ENCODE measurements at places on chromosomes 16 and 17.

DNA sequence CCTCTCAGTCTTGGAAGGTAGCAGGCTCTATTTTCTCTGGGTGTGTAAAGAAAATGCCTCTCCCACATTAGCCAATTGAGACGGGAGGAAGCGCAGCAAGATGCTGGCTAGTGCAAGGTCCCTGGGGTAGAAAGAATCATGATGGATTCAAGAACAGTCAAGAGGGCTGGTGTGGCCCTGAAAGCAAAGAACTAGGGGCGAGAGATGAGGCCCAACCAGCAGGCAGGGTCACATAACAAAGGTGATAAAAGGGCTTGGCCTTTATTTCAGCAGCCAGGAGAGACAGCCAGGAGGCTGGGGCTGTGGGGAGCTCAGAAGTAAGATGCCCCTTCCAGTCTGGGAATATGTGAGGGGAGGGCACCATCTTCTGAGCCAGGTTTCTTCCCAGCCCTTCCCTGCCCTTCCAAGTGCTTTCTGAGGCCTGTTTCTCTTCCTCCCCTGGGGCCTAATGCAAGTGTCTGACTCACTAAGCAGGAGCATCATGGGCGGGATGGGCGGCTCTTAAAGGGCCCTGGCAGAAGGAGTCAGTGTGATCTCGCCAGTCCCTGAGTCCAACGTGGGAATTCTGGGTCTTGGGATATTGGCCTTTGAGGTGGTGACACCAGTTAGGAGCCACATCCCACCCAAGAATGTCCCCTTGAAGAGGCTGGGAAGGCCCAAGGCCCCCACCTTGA is 3.9 kb upstream of the NLRC5 start:
- DNase-seq = peak; percentile 37

GRCh38 chr16:36336-36984 is 16.9 kb downstream of the POLR3K start:
- no peak for DNase-seq

- DNase-seq = no peak
Measured at GRCh38 chr17:56599088-56599487, 5.6 kb downstream of the NOG start.

- DNase-seq = peak; percentile 77
Measured at GRCh38 chr17:39628655-39629493, 2.1 kb downstream of the PPP1R1B start.

GRCh38 chr16:74936902-74937560 is 47.9 kb downstream of the WDR59 start:
- DNase-seq = no peak

GRCh38 chr17:48754500-48755261 is 26.1 kb upstream of the HOXB13 start:
- DNase-seq = no peak

- no peak for DNase-seq
Measured at GRCh38 chr17:19719355-19720209, 3.2 kb upstream of the SLC47A2 start.

DNA sequence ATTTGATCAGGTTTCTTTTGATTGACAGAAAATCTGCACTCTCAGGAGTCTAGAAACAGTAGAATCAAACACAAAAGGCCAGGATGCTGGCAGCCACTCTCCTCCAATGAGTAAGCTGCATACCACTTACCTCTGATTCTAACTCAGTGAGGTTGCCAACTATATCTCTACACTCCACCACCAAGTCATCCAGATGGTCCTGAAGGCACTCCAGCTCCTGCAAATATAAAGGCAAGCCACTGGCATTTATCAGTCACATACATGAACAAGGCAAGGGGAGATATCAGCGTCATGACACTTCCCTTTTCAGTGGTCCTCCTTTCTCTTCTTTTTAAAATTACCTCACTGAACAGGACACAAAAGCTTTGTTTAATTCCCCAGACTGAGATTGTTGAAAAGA is 53.1 kb upstream of the CLEC18B start:
- no peak for DNase-seq

DNA sequence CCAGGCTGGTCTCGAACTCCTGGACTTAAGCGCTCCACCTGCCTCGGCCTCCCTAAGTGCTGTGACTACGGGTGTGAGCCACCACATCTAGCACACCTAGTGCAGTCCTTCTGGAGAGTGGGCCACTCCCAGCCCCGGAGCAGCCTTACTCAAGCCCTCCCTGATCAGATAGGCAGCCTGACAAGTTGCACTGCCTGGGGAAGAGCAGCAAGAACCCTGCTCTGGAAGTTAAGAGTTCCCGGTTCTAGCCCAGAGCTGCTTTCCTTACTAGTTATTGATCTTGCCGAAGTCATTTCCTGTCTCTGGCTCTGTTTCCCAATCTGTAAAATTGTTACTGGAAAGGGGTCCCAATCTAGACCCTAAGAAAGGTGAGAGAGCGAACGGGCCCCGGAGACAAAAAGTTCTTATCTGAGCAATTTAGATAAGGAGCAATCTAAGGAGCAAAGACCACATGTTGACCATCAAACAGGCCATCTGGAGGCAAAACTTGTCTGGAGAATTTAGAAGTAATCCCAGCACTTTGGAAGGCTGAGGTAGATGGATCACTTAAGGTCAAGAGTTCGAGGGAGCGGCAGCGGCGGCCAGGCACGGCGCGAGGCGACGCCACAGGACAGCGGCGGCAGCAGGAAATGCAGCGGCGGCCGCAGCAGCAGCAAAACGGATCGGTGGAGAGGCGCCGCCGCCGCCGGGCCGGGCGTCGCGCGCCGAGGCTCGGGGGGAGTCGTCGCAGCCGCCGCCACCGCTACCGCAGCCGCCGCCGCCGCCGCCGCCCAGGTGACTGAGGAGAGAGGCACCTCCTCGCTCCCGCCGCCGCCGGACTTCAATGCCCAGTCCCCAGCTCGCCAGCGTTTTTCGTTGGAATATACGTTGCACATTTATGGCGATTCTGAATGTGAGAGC is 4.3 kb upstream of the NAGLU start:
- peak; percentile 40 for DNase-seq

- no peak for DNase-seq
Measured at GRCh38 chr17:39702901-39703893, 3.3 kb downstream of the ERBB2 start.

GRCh38 chr17:77444984-77445759 is 304.4 kb downstream of the SEC14L1 start:
- DNase-seq = no peak

DNA sequence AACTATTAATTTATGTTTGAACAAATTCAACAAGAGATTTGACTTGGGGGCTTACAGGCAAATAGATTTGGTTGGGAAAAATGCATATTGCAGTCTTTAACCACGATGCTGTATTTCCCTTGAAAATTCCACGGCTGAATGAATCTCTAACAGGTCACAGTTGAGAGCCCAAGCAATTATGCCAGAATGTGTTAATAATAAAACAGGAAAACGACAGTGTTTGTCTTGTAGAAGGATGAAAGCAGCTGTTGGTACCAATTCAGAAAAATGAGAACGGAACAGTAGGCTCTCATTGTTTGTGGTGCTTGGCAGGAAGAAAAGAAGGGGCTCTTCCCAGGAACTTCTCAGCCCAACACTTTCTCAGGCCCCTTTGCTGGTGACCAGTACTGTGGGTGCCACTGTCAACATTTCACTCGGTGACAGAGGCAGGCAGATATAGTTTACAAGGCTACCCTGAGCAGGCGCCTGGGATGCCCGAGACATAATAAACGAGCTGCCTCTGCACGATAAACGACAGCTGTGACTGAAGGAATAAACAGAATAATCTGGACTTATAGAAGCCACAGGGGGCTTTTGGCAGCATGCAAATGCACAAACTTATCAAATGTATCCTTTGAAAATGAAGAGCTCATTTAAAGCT is 387.1 kb downstream of the HS3ST4 start:
- peak; percentile 44 for DNase-seq

DNA sequence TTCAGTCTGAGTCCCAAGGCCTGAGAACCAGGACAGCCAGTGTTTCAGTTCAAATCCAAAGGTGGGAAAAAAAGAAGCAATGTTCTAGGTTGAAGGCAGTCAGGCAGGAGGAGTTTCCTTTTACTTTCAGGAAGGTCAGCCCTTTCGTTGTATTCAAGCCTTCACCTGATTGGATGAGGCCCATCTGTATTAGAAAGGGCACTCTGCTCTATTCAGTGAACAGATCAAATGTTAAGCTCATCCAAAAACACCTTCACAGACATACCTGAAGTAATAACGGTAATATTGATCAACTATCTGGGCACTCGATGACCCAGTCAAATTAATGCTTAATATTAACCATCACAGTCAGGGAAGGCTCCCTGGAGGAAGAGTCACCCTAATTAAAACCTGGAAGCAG is 60.9 kb downstream of the IRX5 start:
- no peak for DNase-seq

GRCh38 chr17:63519116-63519881 is 3.9 kb upstream of the KCNH6 start:
- DNase-seq = no peak

DNA sequence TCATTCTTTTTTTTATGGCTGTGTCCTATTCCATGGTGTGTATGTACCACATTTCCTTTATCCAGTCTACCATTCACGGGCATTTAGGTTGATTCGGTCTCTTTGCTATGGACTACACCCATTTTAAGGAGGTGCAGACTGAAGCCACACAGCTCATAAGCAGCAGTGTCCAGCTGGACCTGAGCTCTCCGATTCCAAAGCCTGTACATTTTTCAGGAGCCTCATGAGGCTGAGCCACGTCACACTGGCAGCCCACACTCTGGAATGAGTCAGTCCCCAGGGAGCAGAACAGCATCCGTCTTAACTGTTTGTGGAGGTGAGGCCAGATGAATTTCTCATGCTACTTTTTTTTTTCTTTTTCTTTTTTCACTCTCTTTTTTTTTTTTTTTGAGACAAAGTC is 116.1 kb downstream of the C16orf95 start:
- no peak for DNase-seq

DNA sequence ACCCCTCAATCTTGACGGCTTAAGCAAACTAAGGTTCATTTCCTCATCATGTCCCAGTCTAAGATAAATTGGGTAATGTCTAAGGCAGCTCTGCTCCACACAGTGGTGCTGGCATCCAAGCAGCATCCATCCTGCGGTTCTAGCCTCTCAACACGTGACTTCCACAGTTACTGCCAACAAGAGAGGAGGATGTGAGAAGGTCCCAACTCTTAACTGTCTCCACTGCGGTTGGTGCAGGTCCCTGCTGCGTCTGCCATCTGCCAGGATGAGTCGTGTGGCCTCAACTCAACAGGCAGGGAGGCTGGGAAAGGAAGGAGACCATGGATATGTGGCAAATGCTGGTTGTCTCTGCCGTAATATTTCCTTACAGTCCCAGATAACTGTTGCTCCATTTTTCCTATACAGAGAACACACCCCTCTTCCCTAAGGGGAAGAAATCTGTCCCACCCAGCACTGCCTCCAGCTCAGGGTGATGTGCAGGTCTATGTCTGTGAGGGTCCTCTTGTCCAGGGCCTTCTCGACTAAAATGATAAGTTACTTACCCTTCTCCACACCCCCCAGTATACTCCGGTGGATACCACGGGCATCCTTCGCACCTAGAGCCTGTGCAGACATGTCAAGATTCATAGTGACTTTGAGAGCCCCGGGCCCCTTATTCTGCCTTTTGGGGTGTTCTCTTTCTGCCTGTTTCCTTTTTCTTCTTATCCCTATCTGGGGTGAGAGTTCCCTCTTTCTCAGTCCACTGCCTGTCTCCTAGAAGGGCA is 64.7 kb downstream of the KCNJ18 start:
- no peak for DNase-seq

DNA sequence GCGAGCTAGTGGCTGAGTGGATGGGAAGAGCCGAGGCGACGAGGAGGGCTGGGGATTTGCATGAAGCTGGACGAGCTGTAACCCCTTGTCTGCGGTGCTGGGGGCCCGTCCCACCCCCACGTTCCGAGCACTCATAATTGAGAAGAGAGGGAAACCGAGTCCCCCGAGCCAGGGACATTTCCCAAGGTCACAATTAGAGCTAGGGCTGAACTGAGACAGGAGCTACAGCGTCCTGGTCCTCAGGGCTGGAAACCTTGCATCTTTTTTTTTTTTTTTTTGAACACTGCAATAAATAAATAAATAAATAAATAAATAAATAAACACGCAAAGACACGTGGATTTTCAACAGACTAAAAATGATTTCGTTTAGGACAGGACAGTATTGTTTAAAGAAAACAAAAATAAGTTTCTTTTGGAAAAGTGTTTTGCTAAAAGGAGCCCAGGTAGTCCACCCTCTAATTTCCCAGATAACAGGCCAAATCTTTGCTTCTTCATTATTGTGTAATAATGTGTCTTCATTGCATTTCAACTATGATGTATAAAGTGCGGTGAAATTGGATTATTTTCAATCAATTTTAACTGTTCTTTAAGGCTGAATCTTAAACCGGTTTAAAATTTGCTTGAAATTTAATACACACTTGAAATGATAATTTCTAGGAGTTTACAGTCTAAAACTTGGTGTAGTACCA is 992 bp downstream of the GDPD1 start:
- no peak for DNase-seq

- no peak for DNase-seq
Measured at GRCh38 chr16:81921085-81921814, 90.0 kb downstream of the SDR42E1 start.

GRCh38 chr16:53753431-53753830 is 49.5 kb downstream of the FTO start:
- no peak for DNase-seq

GRCh38 chr16:88730632-88731607 is 24.6 kb downstream of the CTU2 start:
- no peak for DNase-seq

- peak; percentile 46 for DNase-seq
Measured at GRCh38 chr16:68487203-68487514, 38.9 kb upstream of the SMPD3 start.

DNA sequence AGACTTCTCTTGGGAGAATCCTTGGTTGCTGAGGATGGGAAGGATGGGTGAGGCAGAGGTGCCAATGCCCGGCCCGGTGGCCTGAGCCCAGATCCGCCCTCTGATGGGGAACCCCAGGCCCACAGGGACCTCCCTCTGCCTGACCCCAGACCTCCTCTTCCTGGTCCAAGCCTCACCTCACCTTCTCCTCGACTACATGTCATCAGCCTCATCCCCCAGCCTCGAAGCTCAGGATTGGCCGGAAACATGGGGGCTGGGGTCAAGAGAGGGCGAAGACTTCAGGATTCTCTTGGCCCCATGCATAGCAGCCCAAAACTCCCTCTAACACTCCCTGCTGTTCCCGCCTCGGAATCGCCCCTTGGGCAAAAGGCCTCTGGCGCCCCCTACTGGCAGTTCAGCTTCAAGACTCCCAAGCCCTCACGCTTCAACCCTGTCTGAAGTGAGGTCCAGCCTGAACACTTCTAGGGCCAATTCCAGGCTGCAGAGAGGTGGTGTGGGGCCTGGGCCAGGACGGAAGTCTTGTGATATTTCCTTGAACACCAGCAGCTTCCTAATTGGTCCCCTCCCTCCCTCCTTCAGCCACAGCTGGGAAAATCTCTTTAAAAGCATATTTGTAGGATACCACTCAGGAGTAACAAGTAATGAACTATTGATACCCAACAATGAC is 47.2 kb downstream of the ARHGAP27 start:
- peak; percentile 87 for DNase-seq

GRCh38 chr17:58783380-58783779 is 27.7 kb downstream of the PPM1E start:
- DNase-seq = peak; percentile 92

- DNase-seq = no peak
Measured at GRCh38 chr17:47950448-47950847, 7.2 kb downstream of the PRR15L start.
